Kidney (tissue), 22 donors: ENCODE measurements at places on chromosomes 4 and X. TPM values are rescaled to one million over a fixed set of nuclear protein-coding genes. Genes with fewer than 3 reads are reported as not detected.

The MAGEA4 gene
- total RNA-seq = not detected

The LONRF3 gene
- 5.5 TPM for total RNA-seq

The TMPRSS11D gene
- total RNA-seq = not detected

The LANCL3 gene
- total RNA-seq = 0.38 TPM

The HTRA3 gene
- total RNA-seq = 1.7 TPM

The BLOC1S4 gene
- 14.2 TPM for total RNA-seq

DNA sequence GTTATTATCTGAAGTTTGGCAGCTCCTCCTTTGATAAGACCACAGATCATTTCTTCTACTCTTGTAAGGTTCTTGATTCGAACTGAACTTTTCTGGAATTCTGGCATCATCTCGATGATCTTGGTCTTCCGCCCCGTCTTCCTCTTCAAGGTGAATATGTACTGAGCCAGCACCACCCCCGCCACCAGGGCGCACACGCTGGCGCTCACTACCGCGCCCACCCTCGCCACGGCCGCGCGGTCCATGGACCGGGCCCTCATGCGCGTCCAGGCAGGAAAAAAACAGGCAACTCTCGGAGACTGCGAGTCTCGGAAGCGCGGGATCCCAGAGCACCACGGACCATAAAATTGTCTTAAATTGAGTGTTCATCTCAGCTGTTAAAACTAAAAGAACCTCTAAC, 458.4 kb upstream of the NDST3 start:
- H3K27ac ChIP-seq = no peak overlapping the region
- H3K36me3 ChIP-seq = no peaks in the 10 kb centered on the region
- H3K4me3 ChIP-seq = no peak overlapping the region

DNA sequence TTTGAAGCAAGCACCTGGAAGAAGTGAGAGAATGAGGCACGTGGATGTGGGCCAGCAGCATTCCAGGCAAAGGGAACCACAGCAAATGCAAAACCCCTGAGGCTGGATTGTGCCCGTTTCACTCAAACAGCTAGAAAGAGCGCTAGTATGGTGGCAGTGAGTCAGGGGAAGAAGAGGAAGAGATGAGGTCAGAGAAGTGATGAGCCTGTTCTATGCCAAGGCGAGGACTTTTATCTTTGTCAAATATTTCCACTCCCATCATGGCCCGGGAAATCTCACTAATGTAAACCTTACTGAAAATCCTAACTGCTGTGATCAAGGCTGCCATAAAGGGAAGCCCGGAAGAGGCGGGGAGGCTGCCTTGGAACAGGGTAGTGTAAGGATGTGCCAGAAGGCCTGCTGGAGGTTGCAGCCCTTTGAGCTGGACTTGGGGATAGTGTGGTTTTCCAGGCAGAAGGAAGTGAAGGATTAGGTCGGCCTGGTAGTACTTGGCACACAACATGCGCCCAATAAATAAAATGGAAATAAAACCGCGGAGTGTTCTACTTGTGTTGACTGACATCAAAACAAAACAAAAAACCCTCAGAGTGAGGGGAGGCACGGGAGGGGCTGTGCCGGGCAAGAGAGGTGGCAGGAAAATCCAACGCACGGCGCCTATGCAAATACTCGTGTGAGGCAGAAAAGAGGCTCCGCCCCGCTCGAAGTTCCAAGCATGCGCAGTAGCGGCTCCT, 1.2 kb upstream of the CDK16 start:
- H3K4me1 ChIP-seq = peaks cover 23% of the 10 kb centered on the region
- peak overlapping the region; percentile 52 for H3K4me3 ChIP-seq
- H3K27ac ChIP-seq = peak overlapping the region; percentile 43
- peaks cover 27% of the 10 kb centered on the region for H3K36me3 ChIP-seq
- DNase-seq = peak; percentile 37

DNA sequence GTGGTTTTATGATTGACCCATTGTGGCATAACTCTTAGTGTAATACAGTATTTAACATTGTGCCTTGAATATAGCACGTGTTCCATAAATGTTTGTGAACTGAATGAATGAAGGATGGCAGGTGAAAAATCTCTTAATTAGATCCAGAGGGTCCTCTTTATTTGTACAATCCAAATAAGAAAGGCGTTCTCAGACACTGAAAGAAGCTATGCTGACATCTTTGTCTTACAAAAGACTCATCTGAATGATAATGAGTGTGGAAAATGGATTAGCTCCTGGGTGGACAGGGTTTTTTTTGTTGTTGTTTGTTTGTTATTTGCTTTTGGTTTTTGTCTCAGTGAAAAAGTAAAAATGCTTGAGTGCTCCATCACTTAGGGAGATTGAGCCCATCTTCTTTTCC, 62.7 kb downstream of the NEUROG2 start:
- H3K4me1 ChIP-seq = no peaks in the 10 kb centered on the region
- no peak overlapping the region for H3K27ac ChIP-seq
- no peaks in the 10 kb centered on the region for H3K27me3 ChIP-seq
- H3K36me3 ChIP-seq = no peaks in the 10 kb centered on the region
- no peak for DNase-seq

DNA sequence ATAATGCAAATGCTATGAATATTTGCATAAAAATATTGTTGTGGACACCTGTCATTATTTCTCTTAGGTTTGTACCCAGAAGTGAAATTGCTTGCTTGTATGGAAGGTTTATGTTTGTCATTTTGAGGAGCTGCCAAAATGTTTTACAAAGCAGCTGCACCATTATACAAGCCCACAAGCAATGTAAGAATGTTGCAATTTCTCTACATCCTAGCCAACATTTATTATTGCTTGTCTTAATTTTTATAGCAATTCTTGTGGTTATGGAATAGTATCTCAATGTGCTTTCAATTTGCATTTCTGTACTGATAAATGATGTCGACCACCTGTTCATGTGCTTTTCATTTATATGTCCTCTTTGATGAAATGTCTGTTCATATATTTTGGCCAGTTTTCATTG, 18.7 kb upstream of the RBMX start:
- no peaks in the 10 kb centered on the region for H3K36me3 ChIP-seq
- H3K4me3 ChIP-seq = no peak overlapping the region
- no peaks in the 10 kb centered on the region for H3K4me1 ChIP-seq
- H3K27me3 ChIP-seq = no peaks in the 10 kb centered on the region

- H3K4me3 ChIP-seq = no peak overlapping the region
- H3K27me3 ChIP-seq = peaks cover 2% of the 10 kb centered on the region
Observed at GRCh38 chrX:19555236-19555635, 39.9 kb upstream of the MAP3K15 start.

- no peak for DNase-seq
- H3K36me3 ChIP-seq = no peaks in the 10 kb centered on the region
- no peaks in the 10 kb centered on the region for H3K27me3 ChIP-seq
- H3K4me3 ChIP-seq = no peak overlapping the region
- no peaks in the 10 kb centered on the region for H3K4me1 ChIP-seq
- H3K27ac ChIP-seq = no peak overlapping the region
Observed at GRCh38 chr4:141142423-141142822, 9.2 kb upstream of the RNF150 start.

DNA sequence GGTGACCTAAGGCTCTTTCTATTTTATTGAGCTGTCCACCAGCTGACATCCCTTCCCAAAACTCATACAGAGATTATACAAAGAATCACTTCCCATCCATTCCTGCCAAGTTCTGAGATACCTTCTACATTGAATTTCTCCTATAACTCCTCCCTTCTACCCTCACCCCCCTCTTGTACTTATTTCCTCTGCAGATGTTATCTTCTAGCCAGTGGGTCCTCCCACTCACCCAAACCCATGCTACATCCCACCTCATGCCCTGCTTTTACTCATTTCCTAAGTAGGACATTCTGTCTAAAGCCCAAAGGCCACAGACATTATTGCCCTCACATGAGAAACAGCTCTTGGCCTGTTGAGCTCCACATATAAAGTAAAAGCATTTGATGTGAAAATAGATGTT, 28.6 kb downstream of the BMX start:
- H3K4me1 ChIP-seq = no peaks in the 10 kb centered on the region
- H3K27ac ChIP-seq = no peak overlapping the region
- no peak for DNase-seq
- no peak overlapping the region for H3K4me3 ChIP-seq

GRCh38 chrX:23822397-23822796, 39.4 kb downstream of the SAT1 start:
- no peaks in the 10 kb centered on the region for H3K36me3 ChIP-seq
- no peak for DNase-seq
- no peak overlapping the region for H3K27ac ChIP-seq
- H3K27me3 ChIP-seq = peaks cover 4% of the 10 kb centered on the region
- no peaks in the 10 kb centered on the region for H3K4me1 ChIP-seq

DNA sequence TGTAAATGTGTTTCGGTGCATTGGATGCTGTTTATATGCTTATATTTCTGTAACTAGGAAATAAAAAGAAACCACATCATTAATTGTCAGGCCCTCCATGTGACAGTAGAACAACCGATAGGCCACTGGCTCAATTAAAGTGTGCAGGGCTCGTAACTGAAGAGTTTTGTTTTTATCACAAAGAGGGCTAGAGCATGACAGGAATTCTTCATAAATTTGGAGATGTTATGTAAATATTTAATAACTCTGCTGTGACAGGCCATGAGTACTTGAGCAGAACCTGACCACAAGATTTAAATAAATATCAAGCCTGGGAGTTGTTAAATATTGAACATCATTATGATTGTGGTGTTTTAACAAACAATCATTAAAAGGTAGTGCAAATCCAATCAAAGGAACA, 55.9 kb downstream of the MID1 start:
- no peak overlapping the region for H3K4me3 ChIP-seq
- no peaks in the 10 kb centered on the region for H3K36me3 ChIP-seq
- no peak overlapping the region for H3K27ac ChIP-seq
- H3K4me1 ChIP-seq = peaks cover 3% of the 10 kb centered on the region

GRCh38 chr4:165124488-165124887, 11.8 kb upstream of the TMEM192 start:
- DNase-seq = no peak
- no peaks in the 10 kb centered on the region for H3K27me3 ChIP-seq
- no peak overlapping the region for H3K4me3 ChIP-seq
- no peaks in the 10 kb centered on the region for H3K36me3 ChIP-seq
- H3K27ac ChIP-seq = no peak overlapping the region
- no peaks in the 10 kb centered on the region for H3K4me1 ChIP-seq
